Sigmoid colon (tissue), 7 donors: ENCODE measurements at places on chromosomes 11 and 22.
A peak's percentile ranks its signal among the peaks of the same experiment; 100 is the strongest.

- DNase-seq = no peak
These were observed at the start of gene SAA1 for GRCh38 chr11:18265949-18266348. Gene SAA1 (plus strand): TSS chr11:18266264. CDS start chr11:18266888, 624 bp downstream.

DNA sequence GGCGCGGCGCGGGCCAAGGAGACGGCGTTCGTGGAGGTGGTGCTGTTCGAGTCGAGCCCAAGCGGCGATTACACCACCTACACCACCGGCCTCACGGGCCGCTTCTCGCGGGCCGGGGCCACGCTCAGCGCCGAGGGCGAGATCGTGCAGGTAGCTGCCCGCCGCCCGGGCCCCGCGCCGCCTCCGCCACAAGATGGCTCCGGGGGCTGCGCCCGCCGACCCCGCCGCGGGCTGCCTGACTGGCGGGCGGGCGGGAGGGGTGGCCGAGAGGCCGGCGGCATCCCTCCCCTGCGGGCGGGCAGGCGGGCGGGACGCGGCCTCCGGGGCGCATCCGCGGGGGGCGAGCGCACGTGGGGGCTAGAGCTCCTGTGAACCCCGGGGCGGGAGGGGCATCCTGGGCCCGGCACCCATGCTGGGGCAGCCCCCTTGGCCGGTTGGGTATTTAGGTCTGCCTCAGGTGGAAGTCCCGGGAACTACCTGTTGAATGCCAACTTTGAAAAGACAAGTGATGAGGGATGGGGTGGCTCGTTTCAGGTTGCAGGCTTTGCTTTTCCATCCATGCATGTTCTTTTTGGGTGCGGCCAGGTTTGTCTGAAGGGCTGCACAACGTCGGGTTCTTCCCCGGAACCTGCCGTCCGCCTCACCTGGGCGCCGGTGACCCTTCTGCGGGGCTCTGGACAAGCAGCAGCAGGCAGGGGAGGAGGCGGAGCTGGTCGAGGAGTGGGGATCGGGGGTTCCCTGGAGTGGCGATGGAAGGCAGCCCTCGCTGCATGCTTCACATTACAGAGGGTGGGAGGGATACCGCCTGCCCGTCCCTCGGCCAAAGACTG is 760 bp downstream of the ZNRF3 start:
- peak; percentile 77 for DNase-seq

- DNase-seq = peak; percentile 83
These were observed 31.2 kb upstream of the TRIM29 start for GRCh38 chr11:120168960-120169681.

DNA sequence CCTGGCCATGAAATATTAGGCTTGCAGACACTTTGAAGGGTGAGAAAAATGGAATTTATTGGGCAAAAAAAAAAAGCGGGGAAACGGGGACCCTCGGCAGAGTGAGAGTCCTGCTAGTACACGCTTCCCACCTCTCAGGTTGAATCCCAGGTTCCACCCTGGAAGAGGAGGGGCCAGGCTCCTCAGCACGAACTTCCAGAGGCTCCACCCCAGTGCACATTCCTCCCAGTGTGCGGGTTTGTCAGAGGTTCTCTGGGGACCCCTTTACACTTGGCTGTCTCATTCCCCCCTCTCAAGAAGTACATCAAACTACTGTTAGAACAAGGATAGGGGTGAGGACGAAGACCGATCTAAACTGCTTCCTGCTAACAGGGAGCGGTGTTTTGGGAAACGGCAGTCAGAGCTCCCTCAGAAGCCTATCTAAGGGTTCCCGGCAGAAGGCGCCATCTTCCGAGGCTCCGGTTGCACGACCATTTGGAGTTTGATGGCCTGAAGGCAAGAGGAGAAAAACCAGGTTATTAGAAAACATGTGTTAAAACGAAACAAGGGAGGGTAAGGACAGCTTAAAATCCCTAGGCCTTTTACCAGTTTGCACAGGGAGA is 27.5 kb downstream of the FOLR3 start:
- no peak for DNase-seq

DNA sequence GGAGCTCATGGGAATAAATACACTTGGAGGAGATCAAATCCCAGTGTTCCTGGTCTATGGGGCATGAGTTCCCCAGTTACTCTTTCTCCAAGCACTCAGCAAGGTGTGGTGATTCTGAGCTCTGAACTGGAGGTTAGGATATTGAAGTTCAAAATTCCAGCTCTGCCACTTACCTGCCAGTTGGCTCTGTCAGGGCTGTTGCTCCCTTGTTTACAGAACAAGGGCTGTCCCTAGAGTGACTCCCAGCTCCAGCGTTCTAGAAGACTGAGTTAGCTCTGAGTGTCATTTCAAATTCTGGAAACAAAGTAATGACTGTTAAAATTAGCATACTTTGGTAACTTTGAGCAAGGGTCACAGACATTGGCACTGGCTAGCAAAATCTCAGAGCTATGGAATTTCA is 69.7 kb upstream of the ZBED5 start:
- DNase-seq = no peak

GRCh38 chr11:128422576-128423370 is 164.6 kb downstream of the ETS1 start:
- DNase-seq = no peak

GRCh38 chr11:1438967-1439330 is 47.6 kb downstream of the MOB2 start:
- DNase-seq = no peak

DNA sequence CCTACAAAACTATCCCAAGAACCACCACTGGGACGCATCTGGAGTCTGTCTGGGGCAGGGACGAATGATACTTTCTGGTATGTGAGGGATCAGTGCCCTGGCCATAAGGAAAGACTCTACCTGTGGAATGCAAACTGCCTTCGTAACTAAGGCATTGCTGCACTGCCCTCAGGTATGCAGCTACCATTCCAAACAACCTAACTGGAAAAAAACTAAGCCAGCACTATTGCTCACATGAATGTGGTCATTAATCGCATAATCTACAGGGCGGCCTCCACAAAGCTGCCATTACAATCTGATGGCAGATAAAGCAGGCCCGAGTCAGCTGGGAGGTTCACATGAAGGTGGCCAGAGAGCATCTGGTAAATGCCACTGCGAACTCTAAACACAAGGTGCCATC is 3.9 kb downstream of the PACSIN2 start:
- no peak for DNase-seq

GRCh38 chr11:102933627-102934026 is 21.9 kb downstream of the MMP13 start:
- no peak for DNase-seq
